Endodermal cell (in vitro differentiated cells): ENCODE measurements at places on chromosomes 2 and 18.

DNA sequence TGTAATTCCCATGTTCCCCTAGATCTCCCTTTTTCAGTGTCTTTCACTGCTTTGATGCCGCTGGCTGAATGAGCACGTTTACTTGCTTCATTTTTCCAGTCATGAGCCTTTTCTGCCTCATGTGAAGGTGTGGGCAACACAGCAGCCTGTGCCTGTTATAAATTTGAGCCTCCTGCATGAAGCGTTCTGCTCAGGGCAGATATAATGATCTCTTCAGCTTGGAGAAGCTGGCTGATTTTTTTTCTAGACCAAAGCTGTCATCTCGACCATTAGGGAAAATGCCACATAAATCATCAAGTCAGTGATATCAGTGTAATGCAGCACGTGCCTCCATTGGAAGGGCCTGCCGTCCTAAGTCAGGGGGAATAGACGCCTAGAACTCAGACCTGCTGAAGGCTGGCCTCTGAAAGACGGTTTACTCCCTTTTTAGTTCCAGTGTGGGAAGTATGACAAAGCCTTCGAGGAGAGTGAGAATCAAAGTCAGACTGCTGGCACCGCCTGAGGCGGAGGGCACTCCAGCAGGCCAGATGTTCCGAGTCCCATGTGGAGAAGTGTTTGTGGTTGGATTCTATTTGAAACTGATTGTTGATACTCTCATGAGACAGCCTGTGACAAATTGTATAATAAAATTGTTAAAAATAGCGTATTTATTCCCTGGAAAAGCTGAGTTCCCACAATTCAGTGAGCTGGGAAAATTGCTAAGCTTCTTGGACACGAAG lies 196.5 kb downstream of the MYO1B start:
- DNase-seq, result no peak

GRCh38 chr2:1586251-1586922 lies 157.9 kb downstream of the PXDN start:
- no peak for DNase-seq

DNA sequence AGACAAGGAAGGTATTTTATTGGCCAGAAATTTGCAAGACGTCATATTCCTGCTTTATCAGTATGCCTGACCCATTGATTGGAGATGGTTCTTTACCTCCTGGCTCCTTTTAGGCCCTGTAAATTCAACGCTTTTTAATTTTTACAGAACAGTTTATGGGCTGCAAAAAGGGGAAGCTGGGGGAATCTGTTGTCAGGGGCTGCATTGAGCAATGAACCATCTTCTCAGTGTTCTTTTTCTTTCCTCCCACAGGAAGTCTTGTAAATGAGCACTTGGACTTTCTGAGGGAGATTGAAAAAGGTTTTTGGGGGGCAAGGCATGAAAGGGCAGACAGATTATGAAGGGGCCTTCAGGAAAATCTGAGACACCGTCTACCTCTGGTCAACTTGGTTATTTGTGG lies 503.6 kb upstream of the TNP1 start:
- no peak for DNase-seq

DNA sequence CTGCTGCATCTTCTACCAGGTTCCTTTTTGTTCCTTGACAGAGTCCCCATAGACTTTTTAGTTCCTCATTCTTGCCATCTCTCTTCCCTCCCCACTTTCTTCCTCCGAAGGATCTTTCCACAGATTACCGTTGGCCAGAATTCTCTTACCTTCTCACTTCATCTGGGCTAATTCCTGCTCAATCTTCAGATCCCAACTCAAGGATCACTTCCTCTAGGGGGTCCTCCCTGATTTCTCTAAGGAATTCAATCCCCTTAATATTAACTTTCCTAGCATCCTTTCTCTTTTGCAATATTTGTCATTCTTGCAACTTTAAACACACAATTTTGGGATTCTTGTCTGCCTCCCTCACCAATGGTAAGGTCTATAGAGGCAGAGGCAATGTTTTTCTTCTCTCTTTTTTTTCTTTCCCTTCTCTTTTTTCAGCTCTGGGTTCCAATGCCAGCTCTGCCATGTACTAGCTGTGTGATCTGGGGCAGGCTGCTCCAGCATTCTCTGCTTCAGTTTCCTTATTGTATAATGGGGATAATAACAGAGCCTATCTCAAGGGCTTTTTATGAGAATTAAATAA lies 5.4 kb upstream of the KCNE4 start:
- DNase-seq, result no peak

GRCh38 chr2:141331127-141331526 lies 799.7 kb downstream of the LRP1B start:
- no peak for DNase-seq

DNA sequence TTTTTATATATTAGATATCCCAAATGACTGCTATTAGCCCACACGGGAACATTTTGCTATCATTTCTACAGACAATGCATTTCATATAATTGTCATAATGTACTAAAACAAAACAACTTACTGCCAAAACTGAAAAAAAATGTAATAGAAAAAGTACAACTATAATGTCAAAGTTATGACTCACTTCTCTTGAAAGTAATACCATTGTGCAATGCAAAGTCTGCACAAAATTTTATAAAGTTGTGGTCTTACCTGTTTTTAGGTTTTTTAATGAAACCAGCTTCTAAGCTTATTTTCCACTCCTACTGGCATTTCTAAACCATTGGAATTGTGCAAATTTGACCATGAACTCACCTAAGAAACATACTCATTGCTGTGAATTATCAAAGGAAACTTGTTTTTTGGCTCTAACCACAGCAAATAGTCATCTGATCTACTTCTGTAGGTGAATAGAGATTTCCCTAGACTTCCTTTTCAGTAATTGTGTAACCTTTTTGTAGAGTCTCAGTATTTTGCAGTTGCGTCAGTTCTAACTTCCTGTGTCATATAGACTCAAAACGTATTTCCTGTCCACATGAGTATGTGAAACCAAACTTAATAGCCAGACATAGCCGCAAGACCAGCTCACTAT lies 31.9 kb upstream of the TFPI start:
- no peak for DNase-seq

GRCh38 chr2:48332286-48332685 lies 197.7 kb upstream of the STON1 start:
- no peak for DNase-seq

DNA sequence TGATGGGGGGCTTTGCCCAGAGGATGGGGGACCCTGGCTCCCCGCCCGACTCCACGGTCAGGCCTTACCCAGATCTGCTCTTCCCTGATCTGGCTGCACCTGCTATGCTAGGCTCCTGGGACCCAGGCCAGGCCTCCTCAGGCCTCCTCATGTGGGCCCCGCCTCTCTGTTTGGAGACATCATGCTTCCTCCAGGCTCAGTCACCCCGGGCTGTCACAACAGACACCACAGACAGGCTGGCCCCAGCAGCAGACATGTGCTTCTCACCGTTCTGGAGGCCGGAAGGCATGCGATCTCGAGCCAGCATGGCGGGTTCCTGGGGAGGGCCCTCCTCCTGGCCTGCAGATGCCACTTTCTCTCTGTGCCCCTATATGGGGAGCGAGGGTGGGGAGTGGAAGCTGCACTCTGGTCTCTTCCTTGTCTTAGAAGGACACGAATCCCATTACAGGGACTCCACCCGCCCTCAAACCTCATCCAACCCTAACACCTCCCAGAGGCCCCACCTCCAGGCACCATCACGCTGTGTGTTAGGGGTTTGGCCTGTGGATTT lies 10.8 kb upstream of the NEU4 start:
- DNase-seq, result peak; percentile 46

DNA sequence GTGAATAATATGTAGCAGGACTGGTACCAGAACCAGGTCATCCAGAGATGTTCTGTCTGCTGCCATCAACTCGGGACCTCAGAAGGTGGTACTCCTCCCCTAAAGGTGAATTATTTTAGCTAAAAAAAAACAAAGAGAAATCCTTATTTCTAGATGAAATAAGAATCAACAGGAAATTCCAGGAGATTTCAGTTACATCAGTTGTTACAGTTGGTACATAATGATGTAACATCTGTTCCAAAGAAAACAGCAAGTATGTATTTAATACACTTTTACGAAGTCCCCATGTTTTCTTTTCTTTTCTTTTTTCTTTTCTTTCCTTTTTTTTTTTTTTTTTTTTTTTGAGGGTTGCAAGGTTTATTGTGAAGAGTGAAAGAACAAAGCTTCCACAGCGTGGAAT lies 33.6 kb upstream of the CD28 start:
- no peak for DNase-seq

- peak; percentile 9 for DNase-seq
Measured at GRCh38 chr2:10514273-10514672, 66.1 kb upstream of the ODC1 start.

GRCh38 chr18:76524900-76525698 lies 30.1 kb upstream of the ZNF516 start:
- DNase-seq, result no peak

GRCh38 chr2:45928946-45929345 lies 277.5 kb downstream of the PRKCE start:
- DNase-seq, result no peak

- DNase-seq, result no peak
Measured at GRCh38 chr2:129721236-129721635, 258.2 kb upstream of the RAB6C start.

DNA sequence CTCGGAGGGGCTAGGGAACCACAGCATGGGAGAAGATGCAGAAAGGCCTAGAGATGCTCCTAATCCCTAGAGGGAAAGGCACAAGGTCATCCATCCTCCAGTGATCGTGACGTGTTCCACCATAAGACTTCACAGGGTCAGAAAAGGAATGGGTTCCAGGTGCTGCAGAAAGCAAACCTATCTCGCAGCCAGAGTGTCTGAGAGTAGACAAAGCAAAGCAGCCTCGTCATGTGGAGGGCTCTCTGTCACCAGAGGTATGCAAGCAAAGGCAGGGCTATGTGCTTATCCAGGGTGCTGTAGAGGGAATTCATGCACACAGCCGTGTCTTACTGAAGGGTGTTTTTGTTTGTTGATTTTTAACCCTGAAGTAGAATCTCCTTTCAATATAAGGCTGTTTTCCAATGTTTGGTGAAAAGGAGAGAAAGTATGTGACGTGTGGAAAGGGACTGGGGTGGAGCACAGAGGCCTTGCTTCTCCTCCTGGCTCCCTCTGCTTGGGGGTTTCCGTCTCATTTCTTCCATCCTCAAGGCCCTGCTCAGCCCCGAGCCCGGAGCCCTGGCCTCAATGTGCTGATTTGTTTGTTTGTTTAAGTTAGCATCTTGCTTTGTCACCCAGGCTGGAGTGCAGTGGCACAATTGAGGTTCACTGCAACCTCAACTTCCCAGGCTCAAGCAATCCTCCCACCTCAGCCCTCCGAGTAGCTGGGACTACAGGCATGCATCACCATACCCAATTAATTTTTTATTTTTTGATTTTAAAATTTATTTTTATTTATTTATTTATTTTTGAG lies 3.0 kb downstream of the GPR55 start:
- peak; percentile 39 for DNase-seq

GRCh38 chr2:41992671-41993434 lies 55.0 kb upstream of the PKDCC start:
- peak; percentile 90 for DNase-seq

GRCh38 chr2:180058993-180059392 lies 51.9 kb upstream of the CWC22 start:
- no peak for DNase-seq

GRCh38 chr18:72460210-72460680 lies 83.9 kb downstream of the CBLN2 start:
- DNase-seq, result no peak

GRCh38 chr2:234761910-234762309 lies 189.9 kb upstream of the SH3BP4 start:
- DNase-seq, result no peak

DNA sequence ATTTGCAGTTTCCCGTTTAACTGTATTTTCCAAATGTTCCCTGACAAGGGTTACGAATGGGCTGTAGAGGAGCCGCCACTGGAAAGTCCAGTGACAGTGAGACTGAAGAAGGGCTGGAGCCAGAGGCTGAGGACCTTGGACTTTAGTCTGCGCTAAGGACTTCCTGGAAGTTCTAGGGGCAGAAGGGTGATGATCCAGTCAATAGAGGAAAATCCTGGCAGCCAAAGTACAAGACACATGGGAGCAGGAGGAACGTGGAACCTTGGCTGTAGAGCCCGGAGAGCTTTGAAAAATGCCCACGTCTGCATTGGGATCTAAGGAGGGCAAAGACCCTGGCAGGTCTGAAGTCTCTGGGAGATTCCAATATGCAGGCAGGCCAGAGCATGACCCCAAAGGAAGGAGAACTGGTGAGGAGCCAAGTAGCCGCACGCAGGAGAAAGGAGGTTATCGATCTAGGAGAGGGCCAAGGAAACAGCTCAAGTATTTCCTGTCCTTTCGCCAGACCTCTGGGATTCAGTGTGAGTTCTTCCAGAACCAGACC lies 28.5 kb downstream of the MBP start:
- no peak for DNase-seq

- no peak for DNase-seq
Measured at GRCh38 chr18:10895976-10896375, 253.4 kb downstream of the PIEZO2 start.

- DNase-seq, result no peak
Measured at GRCh38 chr2:141301551-141301950, 829.3 kb downstream of the LRP1B start.

DNA sequence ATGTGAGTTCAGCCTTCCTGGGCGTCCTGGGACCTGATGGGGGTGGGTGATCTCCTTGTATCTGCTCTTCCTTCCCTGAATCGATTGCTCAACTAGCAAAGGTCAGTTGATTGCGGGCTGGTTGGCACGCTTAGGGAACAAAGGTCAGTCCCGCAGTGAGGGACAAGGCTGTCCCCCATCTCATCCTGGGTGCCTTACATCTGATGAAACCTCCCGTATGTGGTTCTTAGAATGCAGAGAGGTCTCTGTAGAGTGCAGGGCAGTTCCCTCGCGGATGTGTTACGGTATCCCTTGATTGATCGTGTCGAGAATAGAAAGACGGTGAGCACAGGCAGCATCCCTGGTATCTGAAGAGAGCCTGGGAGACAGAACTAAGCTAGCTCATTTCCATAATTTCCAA lies 56.4 kb upstream of the RBM44 start:
- DNase-seq, result no peak

DNA sequence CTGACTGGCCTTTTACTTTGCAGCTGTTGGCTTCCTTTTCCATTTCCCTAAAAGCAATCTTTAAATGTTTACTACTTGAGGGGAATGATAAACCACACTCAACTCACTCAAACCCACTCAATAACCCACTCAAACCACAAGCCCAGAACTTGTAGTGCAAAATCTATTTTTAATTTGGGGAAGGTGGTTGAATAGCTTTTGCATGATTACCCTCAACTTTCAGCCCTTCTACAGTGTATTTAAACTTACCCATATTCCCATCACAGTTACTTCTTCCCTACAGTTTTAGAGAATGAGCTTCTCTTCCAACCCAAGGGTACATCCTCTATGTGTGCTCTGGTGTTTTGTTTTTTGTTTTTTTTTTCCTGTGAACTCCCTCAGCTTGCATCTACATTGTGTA lies 636.1 kb downstream of the TDRD15 start:
- no peak for DNase-seq

DNA sequence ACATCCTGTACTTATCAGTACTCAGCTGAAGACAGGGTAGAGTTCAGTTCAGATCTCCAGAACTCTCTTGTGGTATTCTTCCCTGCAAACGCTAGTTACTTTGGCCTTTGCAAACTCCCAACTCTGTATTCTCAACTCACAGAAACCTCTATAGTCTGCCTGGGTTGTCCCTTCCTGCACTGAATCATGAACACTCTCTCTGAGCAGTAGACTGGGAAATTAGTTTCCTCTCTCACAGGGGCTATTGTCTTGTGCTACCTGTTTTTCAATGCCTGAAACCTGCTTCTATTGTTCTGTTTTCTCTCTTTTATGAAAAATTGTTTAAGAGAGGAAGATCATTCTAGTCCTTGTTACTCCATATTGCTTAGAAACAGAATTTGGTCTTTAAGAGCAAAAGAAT lies 134.7 kb downstream of the VIT start:
- DNase-seq, result no peak

- peak; percentile 85 for DNase-seq
Measured at GRCh38 chr2:105243961-105244360, 2.4 kb downstream of the GPR45 start.

GRCh38 chr18:51614033-51614432 lies 416.6 kb upstream of the MEX3C start:
- DNase-seq, result peak; percentile 81
